ENCODE measurements at places on chromosomes 16 and 17.
A peak's percentile ranks its signal among the peaks of the same experiment; 100 is the strongest.

- no peak for DNase-seq
Observed at GRCh38 chr16:56102183-56102686, 89.1 kb upstream of the GNAO1 start.

- DNase-seq = no peak
Observed at GRCh38 chr16:25073854-25074253, 37.7 kb upstream of the LCMT1 start.

- DNase-seq = no peak
Observed at GRCh38 chr16:50445621-50446555, 77.1 kb upstream of the BRD7 start.

DNA sequence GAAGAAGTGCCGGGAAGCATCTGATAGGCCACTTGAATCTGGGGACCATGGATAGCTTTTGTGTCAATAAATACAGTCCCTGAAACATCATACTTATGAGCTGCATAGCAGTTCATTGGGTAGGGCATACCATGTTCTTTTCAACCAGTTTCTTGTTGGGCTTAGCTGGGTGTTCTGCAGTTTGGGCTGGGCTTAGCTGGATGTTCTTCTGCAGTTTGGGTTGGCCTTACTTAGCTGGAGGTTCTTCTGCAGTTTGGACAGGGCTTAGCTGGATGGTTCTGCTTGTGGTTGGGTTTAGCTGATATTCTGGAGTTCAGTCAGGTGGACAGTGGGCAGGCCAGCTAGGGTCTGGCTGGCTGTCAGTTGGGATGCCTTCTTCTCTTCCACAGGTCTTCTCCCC, 52.1 kb downstream of the LCMT1 start:
- no peak for DNase-seq

DNA sequence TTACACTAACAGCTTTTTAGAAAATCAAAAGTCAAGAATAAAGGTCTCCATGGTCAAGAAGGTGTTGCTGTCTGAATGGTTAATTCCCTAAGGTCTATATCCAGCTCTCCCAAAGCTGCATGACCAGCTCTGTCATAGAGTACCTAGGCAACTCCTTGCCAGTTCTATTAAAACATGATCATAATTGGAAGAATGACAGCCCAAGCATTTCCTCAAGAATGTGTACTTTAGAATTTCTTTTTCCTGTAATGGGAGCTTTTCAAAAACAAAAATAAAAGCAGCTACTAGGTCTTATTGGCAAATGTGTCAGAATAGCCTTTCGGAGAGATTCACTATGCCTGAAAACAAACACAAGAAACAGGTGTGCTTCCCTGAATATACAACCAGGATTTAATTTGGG, 7.9 kb downstream of the SPOP start:
- no peak for DNase-seq

GRCh38 chr16:77853161-77853560, 64.8 kb downstream of the VAT1L start:
- no peak for DNase-seq

- no peak for DNase-seq
Observed at GRCh38 chr16:65875381-65876055, 491.0 kb upstream of the CDH5 start.

DNA sequence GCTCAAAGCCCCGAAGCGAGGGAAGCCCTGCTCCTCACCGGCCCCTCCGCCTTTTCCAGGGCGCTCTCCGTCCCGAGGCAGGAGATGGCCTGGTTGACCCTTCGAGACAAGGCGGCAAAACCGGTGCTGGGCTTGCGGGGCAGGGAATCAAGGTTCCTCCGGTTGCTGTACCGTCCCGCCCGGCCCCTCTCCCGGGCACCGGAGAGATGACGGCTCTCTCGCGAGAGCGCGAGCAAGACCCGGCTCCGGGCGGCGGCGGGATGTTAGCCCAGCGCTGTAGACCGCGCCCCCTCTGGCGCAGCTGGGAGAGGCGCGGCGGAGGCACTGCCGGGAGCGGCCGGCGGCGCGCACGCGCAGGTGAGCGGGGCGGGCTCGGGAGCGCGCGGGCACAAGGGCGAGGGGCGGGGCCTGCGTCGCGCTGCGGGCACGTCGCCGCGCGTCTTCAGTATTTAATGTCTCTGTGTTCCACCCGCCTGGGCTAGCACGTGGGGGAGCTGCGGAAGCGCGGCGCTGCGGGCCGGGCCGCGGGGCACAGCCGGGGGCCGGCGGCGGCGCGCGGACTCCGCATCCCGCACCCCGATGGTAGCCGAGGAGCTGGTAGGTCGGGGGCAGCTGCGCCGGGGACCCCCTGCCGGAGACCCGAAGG, at the start of gene AKAP1:
TSS of gene AKAP1 (plus strand) at position 445 of the 646 bp plus-strand sequence. CDS start 20,219 bp downstream, outside the sequence.
- DNase-seq = peak; percentile 91

Measured in HFFc6 (cell line).